ENCODE measurements at places on chromosomes 4 and X.
A peak's percentile ranks its signal among the peaks of the same experiment; 100 is the strongest.

- DNase-seq: no peak
Measured at GRCh38 chr4:122099896-122100295, 52.2 kb upstream of the BLTP1 start.

DNA sequence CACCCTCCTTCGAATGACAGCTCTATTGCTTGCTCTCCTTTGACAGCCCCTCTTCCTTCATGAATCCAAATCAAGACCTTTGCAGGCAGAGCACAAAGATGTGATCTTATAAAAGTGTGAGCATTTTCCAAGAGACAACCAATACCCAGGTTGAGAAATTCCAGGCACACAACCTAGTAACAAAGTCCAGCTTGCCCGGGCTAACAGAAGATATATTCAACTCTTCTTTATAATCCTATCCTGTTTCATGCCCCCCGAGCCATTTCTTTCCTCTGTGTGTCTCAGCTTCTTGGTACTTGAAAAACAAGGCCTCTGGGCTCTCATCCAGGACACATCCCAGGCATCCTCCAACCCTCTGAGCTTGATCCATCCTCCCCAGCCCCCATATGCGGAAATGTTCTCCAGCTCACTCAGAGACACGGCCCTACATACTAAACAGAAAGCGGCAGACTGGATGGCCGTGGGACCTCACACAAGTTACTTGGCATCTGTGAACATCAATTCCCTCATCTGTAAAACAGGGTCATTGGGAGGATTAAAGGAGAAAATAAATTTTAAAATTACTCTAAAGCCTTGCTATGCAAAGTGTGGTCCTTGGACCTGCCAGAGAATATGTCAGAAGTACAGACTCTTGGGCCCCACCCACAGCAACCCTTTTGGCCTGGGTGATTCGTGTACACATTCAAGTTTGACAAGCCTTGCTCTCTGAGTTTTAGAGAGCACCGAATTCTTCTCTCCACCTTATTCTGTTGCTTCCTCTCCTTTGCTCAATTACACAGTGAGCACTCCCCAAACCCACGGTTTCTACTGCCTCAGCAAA, 627.0 kb downstream of the BCOR start:
- no peak for DNase-seq

DNA sequence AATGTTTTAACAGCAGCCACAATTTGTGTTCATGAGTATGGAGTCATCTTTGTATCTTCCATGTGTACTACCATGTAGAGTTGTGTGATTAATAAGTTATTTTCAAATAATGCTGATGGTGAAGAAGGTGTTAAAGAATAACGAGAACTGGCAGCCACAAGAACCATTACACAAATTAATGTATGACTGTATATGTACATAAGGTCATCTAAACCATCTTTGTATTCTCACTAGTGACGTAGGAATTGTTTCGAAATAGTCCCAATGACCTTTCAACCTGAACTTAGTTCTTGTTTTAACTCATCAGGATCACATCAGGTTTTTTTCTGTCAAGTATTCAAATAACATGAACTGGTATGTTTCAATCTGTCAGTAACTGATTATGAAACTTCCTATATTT, 48.3 kb upstream of the NOCT start:
- peak; percentile 7 for DNase-seq

DNA sequence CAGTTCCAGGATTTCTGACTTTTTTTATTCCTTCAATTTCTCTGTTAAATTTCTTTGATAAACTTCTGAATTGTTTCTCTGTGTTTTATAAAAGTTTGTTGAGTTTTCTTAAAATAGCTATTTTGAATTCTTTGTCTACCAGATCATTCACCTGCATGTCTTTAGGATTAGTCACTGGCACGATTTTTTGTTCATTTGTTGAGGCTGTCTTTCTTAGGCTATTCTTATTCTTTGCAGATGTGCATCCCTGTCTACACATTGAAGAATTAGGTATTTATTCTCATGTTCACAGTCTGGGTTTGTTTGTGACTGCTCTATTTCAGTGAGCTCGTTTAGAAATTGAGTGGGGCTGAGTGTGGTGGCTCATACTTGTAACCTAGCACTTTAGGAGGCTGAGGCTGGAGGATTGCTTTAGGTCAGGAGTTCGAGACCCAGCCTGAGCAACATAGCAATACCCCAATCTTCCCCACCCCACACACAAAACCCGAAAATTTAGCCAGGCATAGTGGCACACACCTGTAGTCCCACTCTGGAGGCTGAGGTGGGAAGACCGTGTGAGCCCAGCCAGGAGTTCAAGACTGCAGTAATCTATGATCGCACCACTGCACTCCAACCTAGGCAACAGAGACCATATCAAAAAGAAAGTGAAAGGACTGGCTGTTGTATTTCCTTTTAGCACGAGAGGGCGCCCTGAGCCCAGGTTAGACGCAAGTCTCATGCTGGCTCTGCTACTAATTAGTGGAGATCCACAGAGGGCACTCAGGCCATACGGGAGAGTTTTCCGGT, 42.0 kb downstream of the F8 start:
- DNase-seq: peak; percentile 82

- no peak for DNase-seq
Measured at GRCh38 chrX:19972984-19973383, 17.9 kb downstream of the BCLAF3 start.

GRCh38 chr4:126541820-126542219, 1090.9 kb upstream of the INTU start:
- no peak for DNase-seq

DNA sequence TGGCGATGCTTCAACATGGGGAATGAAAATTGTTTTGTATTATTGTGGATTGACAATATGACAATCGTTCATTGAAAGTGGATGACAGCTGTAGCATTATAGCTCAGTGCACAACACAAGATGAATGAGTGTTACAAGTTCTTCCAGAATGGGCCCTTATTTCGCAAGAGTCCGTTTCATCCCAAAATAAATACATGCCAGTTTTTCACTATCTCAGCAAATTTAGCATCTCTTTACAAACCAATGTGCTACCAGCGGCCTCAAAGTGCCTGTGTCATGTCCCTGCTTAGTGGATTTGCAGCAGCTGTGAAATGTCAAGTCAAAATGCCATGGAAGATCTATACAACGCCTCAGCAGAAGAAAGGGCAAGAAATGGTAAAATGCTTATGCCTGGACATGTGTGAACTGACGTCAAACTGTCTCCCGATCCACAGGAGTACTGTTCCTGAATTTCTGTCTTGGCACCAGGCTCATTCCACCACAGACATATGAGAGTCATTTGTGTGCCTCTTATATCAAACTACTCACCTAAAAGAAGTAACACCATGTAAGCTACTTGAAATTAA, 109.6 kb downstream of the MAML3 start:
- DNase-seq: no peak

DNA sequence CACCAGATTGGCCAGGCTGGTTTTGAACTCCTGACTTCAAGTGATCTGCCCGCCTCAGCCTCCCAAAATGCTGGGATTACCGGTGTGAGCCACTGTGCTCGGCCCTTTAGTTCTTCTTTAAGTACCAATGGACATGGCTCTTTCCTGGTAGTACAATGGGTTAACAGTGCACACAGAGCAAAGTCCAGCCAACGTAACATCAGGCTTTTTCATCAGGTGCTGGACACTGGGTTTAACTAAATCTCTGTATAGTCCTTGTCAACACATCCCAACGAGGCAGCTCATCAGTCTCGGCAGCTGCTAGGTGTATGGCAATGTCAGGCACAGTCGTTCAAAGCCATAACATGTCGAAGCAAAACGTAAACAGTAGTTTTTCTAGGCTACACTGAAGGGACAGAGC, 93.8 kb downstream of the HDAC8 start:
- no peak for DNase-seq

- DNase-seq: no peak
Measured at GRCh38 chrX:103461156-103461555, 58.1 kb downstream of the RAB40A start.
